ENCODE measurements at places on chromosomes 3 and 15. TPM values are rescaled to one million over a fixed set of nuclear protein-coding genes. Genes with fewer than 3 reads are reported as not detected.

Gene AHSG
- not detected for polyA plus RNA-seq

- no peak for DNase-seq
- no peaks in the 10 kb centered on the region for H3K4me1 ChIP-seq
- H3K27me3 ChIP-seq = no peaks in the 10 kb centered on the region
- H3K36me3 ChIP-seq = no peaks in the 10 kb centered on the region
- no peak overlapping the region for H3K27ac ChIP-seq
Measured at GRCh38 chr3:104273046-104273649, 1093.6 kb upstream of the ALCAM start.

Gene KLHL40
- polyA plus RNA-seq = not detected

Gene SAMD7
- not detected for polyA plus RNA-seq

DNA sequence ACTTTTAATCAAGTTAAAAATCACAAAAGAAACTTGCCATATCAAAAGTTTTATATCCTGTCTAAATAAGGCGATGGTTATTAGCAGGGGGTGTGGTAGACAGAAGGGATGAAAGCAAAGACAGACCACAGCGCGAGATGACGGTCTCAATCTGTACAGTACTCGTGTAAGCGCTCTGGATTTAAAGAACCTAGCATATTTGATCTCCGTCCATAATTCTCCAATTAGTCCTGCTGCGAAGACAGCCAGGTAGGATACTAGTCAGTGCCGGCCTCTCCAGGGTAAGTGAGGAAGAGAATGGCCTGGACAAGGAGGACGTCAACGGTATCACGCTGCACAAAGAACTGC lies 701 bp downstream of the SGO1 start:
- no peak overlapping the region for H3K27ac ChIP-seq
- no peak for DNase-seq
- H3K4me1 ChIP-seq = peaks cover 5% of the 10 kb centered on the region
- H3K27me3 ChIP-seq = no peaks in the 10 kb centered on the region

Data from ovary (tissue), 10 donors.